NCI-H226 (cell line): ENCODE measurements at places on chromosomes 7 and 10.

GRCh38 chr10:42593284-42593683, 45.1 kb downstream of the ZNF33B start:
- no peak for DNase-seq

- no peak for DNase-seq
Measured at GRCh38 chr7:132643302-132643701, 67.0 kb upstream of the PLXNA4 start.

DNA sequence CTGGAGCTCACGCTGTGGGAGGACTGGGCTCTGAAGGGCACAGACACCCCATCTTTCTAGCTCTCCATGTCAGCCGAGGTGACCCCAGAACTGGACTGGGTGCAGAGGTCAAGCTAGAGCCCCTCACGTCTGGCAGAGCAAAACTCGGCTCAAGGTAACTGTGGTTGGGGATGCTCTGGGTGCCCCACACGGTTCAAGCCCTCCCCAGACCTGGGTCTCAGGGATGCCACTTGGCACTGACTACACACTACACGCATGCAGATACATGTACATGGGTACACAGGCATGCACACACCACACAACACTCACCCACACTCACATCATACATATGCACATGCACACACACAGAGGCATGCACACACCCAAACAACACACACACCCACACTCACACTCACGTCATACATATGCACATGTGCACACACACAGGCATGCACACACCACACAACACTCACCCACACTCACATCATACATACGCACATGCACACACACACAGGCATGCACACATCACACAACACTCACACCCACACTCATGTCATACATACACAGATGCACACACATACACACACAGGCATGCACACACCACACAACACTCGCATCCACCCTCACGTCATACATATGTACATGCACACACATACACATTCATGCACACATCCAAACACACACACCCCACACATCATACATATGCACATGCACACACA, 219.3 kb downstream of the DNAJB6 start:
- no peak for DNase-seq

DNA sequence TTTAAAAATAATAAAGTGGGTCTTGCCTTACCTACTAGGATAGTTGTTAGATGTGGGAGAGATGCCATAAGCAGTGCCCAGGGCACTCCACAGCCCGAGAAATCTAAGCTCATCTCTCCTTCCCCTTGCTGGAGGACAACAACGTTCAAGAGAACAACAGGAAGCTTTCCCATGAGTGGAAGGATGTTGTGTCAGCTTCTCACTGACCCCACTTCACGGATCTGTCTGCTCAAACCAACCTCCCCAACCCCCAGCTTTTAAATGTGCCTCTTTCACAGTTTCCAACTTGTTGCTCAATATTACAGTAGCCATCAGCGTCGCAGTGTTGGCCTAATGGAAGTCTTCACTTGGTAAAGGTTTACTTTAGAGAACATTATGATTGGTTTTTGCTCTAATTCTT, 72.1 kb downstream of the PTPRE start:
- no peak for DNase-seq

DNA sequence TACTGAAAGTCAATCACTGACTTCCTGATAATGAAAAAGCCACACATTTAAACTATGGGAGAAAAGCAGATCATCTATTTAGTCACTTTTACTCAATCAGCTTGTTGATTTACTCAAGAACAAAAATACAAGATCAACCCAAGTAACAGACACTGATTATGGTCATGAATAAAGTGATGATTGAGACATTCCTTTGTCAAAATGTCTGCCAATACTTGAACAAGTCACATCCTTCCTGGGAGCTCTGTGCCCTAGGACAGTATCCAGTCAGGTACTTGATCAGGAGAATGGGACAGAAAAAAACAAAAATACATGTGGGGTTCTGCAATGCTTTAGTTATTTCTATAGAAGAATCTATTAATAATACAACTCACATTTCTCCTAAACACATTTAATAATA, 150.0 kb upstream of the NEBL start:
- no peak for DNase-seq

DNA sequence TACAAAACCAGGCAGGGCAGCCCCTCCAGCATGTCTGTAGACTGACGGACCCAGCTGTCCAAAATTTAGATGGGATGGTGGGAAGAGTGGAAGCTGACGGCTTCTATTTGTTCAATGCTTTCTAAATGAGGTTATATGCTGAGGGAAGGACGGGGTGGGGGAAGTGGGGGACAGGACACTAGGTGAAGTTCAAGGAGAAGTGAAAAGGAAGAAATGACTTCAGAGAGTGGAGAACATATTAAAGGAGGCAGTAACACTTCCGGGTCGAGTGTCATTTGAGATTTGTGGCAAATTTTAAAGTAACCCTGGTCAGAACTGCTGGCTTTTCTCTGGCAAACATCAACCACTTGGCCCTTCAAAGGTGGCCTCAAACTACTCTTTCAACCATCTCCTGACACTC, 9.4 kb downstream of the PIP4K2A start:
- no peak for DNase-seq

DNA sequence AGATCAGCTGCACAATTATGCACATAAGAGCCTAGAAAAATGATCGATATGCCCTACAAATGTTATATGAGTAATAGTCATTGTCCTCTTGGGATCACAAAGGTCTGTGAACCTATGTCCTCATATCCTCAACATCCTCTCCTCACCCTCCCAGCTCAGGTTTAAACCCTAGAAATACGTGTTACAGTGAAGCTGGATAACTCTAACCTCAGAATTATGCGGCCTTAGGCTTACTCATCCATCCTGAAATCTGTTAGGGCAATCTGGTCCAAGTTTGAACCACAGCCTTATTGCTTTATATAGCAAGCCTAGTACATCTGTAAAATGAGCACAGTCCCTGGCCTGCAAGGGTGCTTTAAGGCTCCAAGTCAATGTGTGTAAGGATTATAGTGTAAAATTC, 84.2 kb upstream of the FRMD4A start:
- DNase-seq = peak; percentile 93

DNA sequence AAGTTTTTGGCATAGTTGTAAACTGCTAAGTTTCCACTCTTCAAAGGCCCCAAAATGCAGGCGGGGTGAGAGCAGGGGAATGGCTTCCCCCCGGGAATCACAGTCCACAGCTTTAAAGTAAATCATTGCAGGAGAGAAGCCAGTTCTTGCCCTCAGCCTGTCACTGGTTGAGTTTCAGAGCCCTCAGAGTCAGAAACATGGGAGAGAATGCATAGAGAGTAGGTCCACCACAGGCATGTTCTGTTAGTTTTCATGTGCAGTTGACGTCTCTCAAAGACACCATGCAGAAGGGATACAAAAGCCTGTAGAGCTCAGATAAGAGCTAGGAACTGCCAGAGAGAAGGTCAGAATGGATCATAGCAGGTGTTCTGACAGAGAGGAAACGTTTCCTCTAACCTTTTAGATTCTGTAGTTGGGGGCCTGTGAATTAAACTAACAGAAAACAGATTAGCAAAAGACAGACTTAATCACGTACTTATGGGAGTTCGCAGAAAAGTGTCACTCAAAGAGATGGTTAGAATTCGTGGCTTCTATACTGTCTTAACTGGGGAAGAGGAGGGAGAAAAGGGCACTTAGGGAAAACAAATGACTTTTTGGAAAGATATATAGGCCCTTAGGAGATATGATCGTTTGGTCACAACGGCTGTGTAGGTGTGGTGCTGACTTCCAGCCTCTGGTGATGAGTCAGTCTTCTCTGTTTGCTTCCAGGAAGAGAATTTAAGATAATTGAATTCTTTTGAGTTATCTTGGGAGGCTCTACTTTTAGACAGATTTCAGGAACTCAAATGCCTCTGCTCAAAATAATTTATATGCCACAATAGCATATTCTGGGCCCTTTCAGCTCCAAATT, 48.0 kb upstream of the MSRB2 start:
- peak; percentile 48 for DNase-seq

DNA sequence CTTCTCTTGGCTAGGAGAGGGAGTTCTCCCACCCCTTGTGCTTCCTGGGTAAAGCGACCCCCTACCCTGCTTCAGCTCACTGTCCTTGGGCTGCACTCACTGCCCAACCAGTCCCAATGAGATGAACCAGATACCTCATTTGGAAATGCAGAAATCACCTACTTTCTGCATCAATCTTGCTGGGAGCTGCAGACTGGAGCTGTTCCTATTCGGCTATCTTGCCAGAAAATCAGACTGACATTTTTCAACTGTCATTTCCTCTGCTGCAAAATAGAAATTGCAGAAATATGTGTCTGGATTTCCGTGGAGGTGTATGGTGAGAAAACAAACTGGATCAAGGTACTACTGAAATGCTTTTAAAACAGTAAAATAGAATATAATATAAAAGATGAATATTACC, 43.0 kb upstream of the CYP2C18 start:
- no peak for DNase-seq

DNA sequence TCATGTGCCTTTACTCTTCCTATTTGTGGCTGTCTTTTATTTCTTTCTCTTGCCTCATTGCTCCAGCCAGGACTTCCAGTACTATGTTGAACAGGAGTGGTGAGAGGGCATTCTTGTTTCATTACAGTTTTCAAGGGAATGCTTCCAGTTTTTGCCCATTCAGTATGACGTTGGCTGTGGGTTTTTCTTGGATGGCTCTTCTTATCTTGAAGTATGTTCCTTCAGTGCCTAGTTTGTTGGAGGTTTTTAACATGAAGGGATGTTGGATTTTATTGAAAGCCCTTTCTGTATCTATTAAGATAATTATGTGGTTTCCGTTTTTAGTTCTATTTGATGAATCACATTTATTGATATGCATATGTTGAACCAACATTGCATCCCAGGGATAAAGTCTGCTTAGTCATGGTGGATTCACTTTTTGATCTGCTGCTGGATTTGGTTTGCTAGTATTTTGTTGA, 96.8 kb downstream of the GLCCI1 start:
- peak; percentile 99 for DNase-seq

- peak; percentile 12 for DNase-seq
Measured at GRCh38 chr10:30782537-30783461, 153.2 kb upstream of the LYZL2 start.

- no peak for DNase-seq
Measured at GRCh38 chr10:124737221-124737620, 7.0 kb downstream of the FAM53B start.

DNA sequence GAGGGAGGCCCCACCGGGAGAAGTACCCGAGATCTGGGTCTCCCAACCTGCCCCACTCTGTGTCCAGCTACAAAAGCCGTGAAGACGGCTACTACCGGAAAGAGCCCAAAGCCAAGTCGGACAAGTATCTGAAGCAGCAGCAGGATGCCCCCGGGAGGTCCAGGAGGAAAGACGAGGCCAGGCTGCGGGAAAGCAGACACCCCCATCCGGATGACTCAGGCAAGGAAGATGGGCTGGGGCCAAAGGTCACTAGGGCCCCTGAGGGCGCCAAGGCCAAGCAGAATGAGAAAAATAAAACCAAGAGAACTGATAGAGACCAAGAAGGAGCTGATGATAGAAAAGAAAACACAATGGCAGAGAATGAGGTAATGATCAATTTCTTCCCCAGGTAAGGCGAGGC, 59.1 kb upstream of the PDCD4 start:
- DNase-seq = no peak

DNA sequence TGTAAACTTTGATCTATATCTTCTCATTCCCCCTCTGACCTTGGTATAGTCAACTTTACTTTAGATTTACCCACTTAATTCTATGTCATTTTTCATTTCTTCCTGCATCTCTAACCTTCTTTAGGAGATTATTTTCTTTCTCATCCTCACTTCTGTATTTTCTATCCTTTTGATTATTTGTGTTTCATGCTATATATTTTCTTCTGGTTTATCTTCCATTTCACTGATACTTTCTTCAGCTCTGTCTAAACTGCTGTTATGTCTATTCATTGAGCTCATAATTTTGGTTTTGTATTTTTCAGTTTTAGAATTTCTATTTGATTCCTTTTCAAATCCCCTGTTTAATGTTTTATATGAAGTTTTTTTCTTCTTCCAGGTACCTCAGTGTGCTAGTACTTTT, 171.1 kb upstream of the LYZL1 start:
- no peak for DNase-seq

GRCh38 chr10:43043773-43044447, 33.0 kb upstream of the RET start:
- no peak for DNase-seq

DNA sequence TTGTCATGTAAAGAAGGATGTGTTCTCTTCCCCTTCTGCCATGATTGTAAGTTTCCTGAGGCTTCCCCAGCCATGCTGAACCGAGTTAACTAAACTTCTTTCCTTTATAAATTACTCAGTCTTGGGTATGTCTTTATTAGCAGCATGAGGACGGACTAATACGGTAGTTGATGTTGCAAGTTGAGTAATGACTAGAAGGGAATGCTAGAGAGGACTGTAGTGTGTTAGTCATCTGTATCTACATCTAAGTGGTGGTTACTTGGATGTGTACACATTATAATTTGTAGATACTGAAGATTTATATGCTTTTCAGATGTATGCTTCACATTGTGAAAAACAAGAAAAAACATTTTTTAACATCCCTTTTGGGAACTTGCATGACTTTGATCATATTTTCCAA, 244.6 kb downstream of the POLR1F start:
- DNase-seq = no peak

GRCh38 chr10:109774121-109774440, 149.2 kb downstream of the XPNPEP1 start:
- no peak for DNase-seq

GRCh38 chr10:133110609-133111275, 23.0 kb downstream of the ADGRA1 start:
- no peak for DNase-seq

- DNase-seq = peak; percentile 67
Measured at GRCh38 chr7:13077466-13077865, 390.0 kb downstream of the ARL4A start.

GRCh38 chr10:60490013-60490412, 100.3 kb upstream of the ANK3 start:
- DNase-seq = peak; percentile 22

DNA sequence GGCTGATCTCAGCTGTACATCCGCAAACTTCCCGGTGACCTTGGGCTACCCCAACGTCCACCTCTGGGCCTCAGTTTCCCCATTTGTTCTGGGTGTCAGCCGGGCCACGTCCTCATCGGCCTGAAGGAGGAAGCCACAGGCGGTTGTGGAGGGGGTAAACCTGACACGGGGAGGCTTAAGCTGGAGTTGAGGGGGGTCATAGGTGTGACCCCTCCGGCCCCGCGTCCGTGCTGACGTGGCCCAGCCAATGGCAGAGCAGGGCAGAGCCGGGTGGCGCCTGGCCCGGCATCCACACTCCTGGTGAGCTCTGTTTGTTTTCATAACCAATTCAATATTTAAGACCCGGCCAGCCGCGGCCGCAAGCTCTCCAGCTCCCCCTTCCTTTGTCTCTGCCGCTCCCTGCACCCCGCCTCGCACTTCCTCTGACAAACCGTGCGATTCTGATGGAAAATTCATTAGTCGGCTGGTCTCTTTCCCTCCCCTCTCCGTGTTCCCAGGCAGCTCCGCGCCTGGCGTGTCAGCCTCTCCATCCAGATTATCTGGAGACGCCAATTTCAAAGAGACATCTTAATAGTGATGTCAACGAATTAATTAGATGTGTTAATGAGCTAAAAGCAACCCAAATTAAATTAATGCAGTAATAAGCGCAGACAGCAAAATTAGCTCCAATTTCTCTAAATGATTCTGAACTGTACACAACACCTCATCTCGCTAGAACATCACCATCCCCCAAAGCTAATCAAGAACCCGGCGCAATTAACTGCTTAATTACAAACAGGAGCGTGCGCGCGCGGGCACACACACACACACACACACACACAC, 55.4 kb downstream of the MICALL2 start:
- DNase-seq = peak; percentile 65

- no peak for DNase-seq
Measured at GRCh38 chr10:36391405-36391804, 734.0 kb upstream of the ANKRD30A start.
